BJ (cell line): ENCODE measurements at places on chromosomes 6 and 20. TPM values are rescaled to one million over a fixed set of nuclear protein-coding genes. Genes with fewer than 3 reads are reported as not detected.
A peak's percentile ranks its signal among the peaks of the same experiment; 100 is the strongest.

DNA sequence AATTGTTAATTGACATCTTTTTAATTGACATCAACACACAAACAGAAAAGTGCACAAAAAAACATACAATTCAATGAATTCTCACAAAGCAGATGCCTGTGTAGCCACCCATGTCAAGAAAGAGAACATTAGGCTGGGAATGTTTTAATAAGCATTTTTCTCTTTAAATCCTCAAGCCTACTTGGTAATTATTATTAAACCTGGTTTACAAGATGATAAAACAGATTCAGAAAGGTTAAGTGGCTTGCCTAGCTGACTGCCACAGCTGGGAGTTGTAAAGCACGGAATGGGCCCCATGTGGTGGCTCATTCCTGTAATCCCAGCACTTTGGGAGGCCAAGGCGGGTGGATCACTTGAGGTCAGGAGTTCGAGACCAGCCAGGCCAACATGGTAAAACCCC is 90.0 kb upstream of the AKAP12 start:
- no peak for DNase-seq

DNA sequence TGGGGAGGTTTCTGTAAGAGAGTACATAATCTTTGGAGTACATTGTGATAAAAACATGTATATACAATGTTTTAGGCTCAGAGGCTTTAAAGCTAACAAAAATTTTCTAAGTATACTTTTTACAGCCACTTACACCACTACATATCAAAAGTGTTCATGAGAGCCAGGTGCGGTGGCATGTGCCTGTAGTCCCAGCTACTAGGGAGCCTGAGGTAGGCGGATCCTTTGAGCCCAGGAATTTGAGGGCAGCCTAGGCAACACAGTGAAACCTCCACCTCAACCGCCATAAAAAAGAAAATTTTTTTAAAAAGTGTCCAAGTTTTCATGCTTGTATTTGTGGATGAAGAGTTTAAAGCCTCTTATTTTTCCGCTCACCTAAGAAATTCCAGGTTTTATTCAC is 22.5 kb downstream of the SNX3 start:
- DNase-seq, result no peak

DNA sequence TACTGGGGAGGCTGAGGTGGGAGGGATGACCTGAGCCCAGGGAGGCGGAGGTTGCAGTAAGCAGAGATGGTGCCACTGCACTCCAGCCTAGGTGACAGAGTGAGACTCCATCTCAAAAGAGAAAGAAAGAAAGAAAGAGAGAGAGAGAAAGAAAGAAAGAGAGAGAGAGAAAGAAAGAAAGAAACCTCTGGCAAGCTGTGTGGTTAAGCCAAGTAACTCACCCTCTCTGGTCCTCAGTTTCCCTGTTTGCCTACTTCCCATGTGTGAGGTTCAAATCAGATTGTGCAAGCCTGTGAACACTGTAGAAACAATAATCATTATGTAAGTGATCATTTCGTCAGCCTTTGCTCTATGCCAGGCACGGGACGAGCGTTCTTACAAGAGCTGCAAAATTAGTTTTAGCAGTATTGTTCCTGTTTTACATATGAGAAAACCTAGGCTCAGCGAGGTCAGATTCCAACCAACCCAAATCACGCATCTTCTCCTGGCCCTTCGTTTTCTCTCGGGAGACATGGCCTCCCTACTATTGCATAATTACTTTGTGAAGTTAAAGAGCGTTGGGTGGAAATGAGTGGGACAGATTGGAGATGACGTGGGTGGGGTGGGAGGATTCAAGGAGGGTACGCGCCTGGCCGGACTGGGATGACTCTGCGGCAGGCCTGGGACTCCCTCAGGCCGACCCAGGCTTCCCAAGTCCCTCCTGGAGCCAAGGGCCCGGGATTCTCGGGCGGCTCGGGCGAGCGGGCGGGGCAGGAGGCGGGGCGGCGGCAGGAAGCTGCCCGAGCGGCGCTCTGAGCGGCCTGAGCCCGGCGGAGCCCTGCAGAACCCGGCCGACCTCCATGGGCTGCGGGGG is at the start of gene SNX21:
Gene SNX21, plus strand, starts transcription at position 770 of the 853 bp plus-strand sequence. CDS start 121 bp downstream, outside the sequence.
- peak; percentile 76 for DNase-seq

- no peak for DNase-seq
Measured at GRCh38 chr20:60055740-60056139, 97.5 kb downstream of the CDH26 start.

- no peak for DNase-seq
Measured at GRCh38 chr6:135085700-135086413, 31.2 kb upstream of the HBS1L start.

DNA sequence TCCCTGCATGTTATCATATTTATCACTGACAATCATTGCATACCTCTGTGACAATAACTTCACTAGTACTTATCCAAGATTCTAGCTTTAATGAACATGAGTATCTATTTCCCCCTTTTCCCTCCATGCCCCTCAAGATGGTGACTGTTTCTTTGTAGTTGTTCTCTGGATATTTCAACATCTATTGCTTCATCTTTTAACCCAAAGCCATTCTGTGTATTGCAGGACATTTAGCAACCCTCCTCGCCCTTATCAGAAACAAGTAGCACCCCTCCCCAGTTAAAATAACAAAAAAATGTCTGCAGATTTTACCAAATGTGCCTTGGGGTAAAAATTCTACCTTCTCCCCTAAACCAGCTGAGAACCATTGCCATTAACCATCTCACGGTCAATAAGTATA is 979.8 kb upstream of the MANEA start:
- no peak for DNase-seq

DNA sequence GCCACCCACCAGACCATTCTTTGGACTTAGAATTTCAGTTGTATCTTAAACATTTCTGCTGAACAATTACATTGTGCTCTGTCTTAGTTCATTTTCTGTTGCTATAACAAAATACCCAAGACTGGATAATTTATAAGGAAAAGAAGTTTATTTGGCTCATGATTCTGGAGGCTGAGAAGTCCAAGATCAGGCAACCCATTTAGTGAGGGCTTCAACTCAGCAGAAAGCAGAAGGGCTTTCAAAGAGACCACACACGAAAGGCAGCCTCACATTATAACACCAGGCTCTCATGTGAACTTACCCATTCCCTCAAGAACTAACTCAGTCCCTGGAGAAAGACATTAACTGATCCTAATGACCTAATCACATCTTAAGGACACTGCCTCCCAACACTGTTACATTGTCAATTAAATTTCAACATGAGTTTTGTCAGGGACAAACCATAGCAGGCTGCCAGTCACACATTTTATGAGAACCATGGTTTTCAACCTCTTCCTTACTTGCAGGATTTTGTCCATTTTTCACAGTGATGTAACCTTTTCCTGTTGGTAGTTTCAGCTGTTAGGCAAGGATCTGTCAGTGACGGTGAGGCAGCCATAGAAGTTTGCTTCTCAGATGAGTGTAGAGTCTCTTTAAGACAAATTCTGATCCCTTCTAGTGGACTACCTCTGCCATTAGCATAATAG is 399.6 kb upstream of the SOX4 start:
- no peak for DNase-seq

- DNase-seq, result no peak
Measured at GRCh38 chr6:134529305-134529704, 211.4 kb upstream of the SGK1 start.

DNA sequence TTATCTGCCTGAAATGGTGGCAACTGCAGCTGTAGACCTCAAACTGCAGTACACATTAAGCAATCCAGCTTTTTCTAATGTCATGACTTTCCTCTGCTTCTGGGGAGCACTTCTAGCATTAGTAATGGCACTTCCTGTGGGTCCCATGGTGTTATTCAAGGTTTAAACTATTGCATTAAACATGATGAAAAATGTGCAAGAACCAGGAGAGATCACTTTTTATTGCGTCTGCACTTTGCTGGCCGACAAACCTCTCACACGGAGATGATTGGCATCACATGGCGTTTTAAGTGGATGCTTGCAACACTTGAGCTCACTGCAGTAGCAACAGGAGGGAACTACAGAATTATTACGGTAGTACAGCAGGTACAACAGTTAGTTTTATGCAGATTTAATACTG is 148.4 kb downstream of the HIVEP2 start:
- DNase-seq, result no peak

GRCh38 chr6:12472601-12473038 is 182.5 kb downstream of the EDN1 start:
- peak; percentile 26 for DNase-seq

DNA sequence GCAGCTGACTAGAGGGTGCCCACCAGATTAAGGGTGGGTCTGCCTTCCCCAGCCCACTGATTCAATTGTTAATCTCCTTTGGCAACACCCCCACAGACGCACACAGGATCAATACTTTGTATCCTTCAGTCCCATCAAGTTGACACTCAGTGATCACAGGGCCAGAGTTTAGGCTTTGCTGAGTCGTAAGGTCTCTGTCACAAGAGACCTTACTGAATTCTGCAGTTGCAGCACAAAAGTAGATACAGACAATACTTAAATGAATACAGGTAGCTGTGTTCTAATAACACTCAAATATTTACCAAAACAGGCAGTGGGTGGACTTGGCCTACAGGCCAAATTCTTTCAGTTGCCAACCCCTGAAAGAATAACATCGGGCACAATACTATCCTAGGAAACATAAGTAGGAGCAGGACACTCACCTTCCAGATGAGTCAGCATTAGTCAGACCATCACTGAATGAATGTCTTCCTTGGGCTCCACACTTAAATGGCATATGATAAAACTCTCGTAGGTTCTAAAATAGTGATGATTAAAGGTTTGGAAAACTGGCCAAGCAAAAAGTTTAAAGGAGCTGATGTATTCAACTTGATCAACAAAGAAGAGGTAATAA is 190.0 kb downstream of the UBE3D start:
- DNase-seq, result peak; percentile 31

DNA sequence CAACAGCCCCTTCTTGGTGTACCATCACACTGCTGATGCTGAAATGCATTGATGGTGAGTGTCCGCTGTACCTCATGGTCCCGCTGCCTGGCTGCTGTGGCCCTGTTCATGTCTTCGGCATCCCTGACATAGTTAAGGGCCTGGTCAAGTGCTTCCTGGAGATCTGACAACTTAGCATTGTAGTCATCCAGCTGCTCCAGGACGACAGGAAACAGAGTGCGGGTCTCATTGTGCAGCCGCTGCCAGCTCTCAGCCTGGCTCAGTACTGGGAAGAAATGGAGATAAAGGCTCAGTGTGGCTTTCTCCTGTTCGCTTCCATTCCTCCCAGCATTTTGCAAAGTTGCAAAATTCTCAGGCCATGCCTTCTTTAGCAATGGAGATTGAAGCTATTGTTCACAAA is 81.8 kb downstream of the LAMA4 start:
- DNase-seq, result no peak

GRCh38 chr20:38729767-38730166 is 5.5 kb downstream of the SLC32A1 start:
- no peak for DNase-seq

GRCh38 chr6:149354009-149354408 is 36.5 kb downstream of the TAB2 start:
- no peak for DNase-seq

DNA sequence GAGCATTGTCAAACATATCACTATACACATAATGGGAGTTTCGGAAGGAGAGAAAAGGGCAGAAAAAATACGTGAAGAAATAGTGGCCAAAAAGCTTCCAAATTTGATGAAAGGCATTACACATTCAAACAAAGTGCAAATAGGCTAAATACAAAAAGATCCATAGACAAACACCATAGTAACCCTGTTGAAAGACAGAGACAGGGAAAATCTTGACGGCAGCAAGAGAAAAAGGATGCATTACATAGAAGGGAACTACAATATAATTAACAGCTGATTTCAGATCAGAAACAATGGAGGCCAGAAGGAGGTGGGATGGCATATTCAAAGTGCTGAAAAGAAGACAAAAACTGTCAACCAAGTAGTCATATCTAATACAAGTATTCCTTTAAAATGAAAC is 170.8 kb downstream of the MRPL14 start:
- no peak for DNase-seq

- no peak for DNase-seq
Measured at GRCh38 chr6:17033746-17034145, 68.1 kb upstream of the STMND1 start.

- no peak for DNase-seq
Measured at GRCh38 chr6:157478926-157479325, 97.9 kb downstream of the ZDHHC14 start.

DNA sequence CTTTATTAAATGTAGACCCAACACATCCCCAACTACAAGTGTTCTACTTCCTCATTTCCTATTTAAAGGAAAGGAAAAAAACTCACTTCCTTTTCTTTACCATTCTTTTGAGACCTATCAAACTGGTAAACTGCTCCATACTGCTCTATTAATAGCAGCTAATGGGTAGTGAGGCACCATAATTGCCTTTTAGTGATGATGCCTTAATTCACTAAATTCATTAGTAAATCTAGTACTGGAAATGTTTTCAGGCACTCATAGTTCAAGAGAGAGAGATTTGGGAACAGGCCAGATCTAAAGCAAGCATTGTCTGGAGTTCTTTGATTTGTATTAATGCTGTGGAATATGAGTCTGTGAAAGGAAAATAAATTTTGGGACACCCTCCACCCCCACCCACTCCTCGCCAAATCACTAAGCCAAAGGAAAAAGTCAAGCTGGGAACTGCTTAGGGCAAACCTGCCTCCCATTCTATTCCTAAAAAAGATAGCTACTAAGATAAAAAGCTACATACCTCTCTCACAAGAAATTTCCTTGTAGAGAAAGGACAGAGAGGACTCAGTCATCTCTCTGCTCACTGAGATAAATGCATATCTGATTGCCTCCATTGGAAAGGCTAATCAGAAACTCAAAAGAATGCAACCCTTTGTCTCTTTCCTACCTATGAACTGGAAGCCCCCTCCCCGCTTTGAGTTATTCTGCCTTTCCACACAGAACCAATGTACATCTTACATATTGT is 13.6 kb upstream of the IBTK start:
- no peak for DNase-seq

GRCh38 chr20:55597526-55597925 is 407.8 kb downstream of the CBLN4 start:
- no peak for DNase-seq

DNA sequence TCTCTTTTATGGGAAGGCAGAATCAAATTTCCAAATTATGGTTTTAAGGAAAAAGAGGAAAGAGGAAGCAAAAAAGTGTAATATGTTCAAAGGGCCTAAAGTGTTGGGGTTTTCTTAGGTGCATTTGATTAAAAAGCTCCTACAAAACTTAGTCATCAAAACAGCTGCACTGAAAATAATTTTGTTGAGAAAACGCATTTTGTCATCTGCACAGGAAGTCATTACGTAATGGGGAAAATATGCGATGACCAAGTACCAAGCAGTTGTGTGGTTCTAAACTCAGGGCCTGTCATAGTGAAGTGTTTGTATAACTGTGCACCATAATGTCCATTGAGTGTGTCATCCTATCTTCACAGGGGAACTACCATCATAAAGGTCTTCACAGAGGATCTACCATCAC is 15.6 kb downstream of the HAO1 start:
- peak; percentile 71 for DNase-seq

- no peak for DNase-seq
Measured at GRCh38 chr6:111777357-111777756, 95.9 kb downstream of the FYN start.

GRCh38 chr6:107115695-107116327 is 496 bp upstream of the BEND3 start:
- DNase-seq, result no peak

GRCh38 chr20:2387580-2387979 is 6.9 kb downstream of the TGM6 start:
- DNase-seq, result no peak

- DNase-seq, result peak; percentile 69
Measured at GRCh38 chr6:3808759-3809514, 40.2 kb upstream of the FAM50B start.

The POPDC3 gene
- 8.6 and 18.9 TPM in 2 replicates for polyA plus RNA-seq

The MCHR2 gene
- polyA plus RNA-seq, result 0.05 TPM in 1 of 2 replicates, not detected in the other

The ZC2HC1B gene
- polyA plus RNA-seq, result not detected in 2 replicates

The SMIM8 gene
- polyA plus RNA-seq, result 1.2 and 3.0 TPM in 2 replicates

The TP53TG5 gene
- polyA plus RNA-seq, result not detected in 2 replicates

The LAMA5 gene
- 0.82 and 1.1 TPM in 2 replicates for polyA plus RNA-seq

The PPP1R10 gene
- polyA plus RNA-seq, result 27.0 and 32.2 TPM in 2 replicates

The GRM1 gene
- polyA plus RNA-seq, result 0.01 and 0.02 TPM in 2 replicates
